Sigmoid colon (tissue), 7 donors: ENCODE measurements at places on chromosomes 11 and 22. TPM values are rescaled to one million over a fixed set of nuclear protein-coding genes. Genes with fewer than 3 reads are reported as not detected.

The GNB1L gene
- 5.3 TPM for total RNA-seq

The RELA gene
- 36.4 TPM for total RNA-seq

The CEP57 gene
- 43.8 TPM for total RNA-seq

DNA sequence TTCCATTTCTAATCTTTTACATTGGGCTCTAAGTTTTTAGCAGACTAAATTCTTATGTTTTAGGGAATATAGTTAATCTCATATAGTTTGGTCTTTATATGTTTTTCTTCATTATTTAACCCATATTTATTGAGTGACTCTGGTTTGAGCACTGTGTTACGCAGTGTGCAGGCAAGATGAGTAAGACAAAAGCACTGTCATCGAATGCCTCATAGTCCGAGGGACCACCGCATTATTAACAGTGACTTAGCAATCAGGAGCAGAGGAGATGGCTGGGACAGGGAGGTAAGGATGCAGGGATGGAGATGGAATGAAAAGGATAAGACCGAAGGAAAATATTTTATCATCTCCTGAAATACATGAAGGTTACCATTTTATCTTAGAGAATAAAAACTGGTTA, 65.2 kb upstream of the CTSC start:
- no peaks in the 10 kb centered on the region for H3K27me3 ChIP-seq
- no peak overlapping the region for H3K4me3 ChIP-seq
- H3K4me1 ChIP-seq = peaks cover 29% of the 10 kb centered on the region
- H3K27ac ChIP-seq = peak overlapping the region; percentile 55
- no peaks in the 10 kb centered on the region for H3K36me3 ChIP-seq

DNA sequence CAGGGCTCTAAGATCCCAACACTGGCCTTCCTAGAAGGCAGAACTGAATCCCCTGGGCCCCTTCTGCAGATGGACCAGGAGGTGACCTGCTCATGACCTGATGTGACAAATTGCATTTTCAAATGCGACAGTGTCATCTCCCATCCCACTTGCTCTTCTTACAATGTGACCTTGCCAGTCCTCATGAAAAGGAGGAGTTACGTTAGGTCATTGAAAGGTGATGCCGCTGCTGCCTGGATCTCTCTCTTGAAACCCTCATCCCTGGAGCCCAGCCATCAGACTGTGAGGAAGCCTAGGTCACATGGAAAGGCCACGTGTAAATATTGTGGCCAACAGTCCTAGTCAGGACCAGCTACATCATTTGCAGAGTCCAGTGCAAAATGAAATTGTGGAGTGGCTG, 5.7 kb upstream of the C1QTNF4 start:
- no peaks in the 10 kb centered on the region for H3K36me3 ChIP-seq
- H3K4me1 ChIP-seq = no peaks in the 10 kb centered on the region
- H3K27ac ChIP-seq = no peak overlapping the region
- H3K4me3 ChIP-seq = no peak overlapping the region

- DNase-seq = no peak
- no peak overlapping the region for H3K4me3 ChIP-seq
- H3K4me1 ChIP-seq = no peaks in the 10 kb centered on the region
- no peaks in the 10 kb centered on the region for H3K36me3 ChIP-seq
These were observed 9.6 kb downstream of the ADM start for GRCh38 chr11:10314199-10315072.

DNA sequence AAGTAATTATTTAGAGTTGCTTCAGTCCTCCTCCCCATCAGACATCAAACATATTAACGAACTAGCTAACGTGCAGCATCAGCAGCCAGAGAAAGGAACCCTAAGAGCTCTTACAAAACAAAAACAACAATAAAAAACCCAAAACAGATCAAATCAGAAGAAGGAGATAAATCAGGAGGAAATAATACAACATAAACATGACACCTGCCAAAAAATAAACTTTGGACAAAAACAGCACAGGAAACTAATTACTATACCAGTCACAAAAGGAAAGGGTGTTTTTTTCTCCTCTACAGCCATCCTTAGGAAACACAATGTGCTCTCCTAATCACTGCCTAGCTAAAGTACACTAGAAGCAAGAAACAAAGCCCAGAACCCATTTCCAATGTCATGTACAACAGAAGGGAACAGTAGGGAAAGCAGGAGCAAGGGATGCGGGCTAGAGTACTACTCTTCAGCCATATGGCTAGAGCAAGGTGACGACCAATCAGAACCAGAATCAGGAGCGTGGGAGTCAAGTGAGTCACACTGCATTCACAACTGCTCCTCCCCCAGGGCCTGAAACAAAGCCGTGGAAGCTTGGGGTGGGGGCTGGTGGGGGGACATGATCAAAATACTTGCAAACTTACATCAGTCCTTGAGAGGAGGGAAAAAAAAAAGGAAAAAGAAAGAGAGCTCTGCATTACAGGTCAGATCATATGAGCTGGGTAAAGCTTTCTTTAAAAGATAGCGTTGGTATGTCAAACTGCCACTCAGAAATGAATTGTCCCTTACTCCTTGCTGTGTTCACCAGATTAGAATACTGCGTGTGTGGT, 60.4 kb downstream of the LARGE2 start:
- DNase-seq = no peak
- peaks cover 20% of the 10 kb centered on the region for H3K4me1 ChIP-seq
- no peak overlapping the region for H3K27ac ChIP-seq
- H3K4me3 ChIP-seq = no peak overlapping the region
- H3K27me3 ChIP-seq = no peaks in the 10 kb centered on the region

- H3K36me3 ChIP-seq = no peaks in the 10 kb centered on the region
- peaks cover 3% of the 10 kb centered on the region for H3K27me3 ChIP-seq
- H3K27ac ChIP-seq = no peak overlapping the region
- DNase-seq = peak; percentile 66
- H3K4me3 ChIP-seq = peak overlapping the region; percentile 26
These were observed 90.6 kb downstream of the RPS6KA4 start for GRCh38 chr11:64449381-64450167.

- H3K4me1 ChIP-seq = peaks cover 42% of the 10 kb centered on the region
- no peak for DNase-seq
- H3K4me3 ChIP-seq = no peak overlapping the region
- no peaks in the 10 kb centered on the region for H3K27me3 ChIP-seq
- peaks cover 11% of the 10 kb centered on the region for H3K36me3 ChIP-seq
These were observed 18.8 kb downstream of the VPS37C start for GRCh38 chr11:61142424-61142823.

GRCh38 chr11:79030448-79030847, 410.4 kb downstream of the TENM4 start:
- peaks cover 10% of the 10 kb centered on the region for H3K4me1 ChIP-seq
- no peak overlapping the region for H3K27ac ChIP-seq
- no peaks in the 10 kb centered on the region for H3K27me3 ChIP-seq
- H3K4me3 ChIP-seq = no peak overlapping the region
- no peaks in the 10 kb centered on the region for H3K36me3 ChIP-seq

DNA sequence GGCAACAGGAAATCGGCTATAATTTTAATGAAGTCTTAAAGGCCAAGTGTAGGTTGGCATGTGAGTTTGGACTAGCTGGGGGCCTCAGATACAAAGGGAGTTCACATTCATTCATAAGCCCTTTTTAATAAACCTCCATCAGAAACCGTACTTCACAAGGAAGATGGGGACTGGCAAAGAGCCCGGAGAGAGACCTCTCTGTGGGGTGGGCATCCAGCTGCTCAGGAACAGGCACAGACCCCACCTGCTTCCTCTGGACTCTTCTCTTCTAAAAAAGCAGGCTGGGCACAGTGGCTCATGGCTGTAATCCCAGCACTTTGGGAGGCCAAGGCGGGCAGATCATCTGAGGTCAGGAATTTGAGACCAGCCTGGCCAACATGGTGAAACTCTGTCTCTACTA, 3.9 kb upstream of the ARFGAP3 start:
- no peaks in the 10 kb centered on the region for H3K27me3 ChIP-seq
- H3K36me3 ChIP-seq = no peaks in the 10 kb centered on the region
- no peak overlapping the region for H3K27ac ChIP-seq
- DNase-seq = no peak
- peaks cover 12% of the 10 kb centered on the region for H3K4me1 ChIP-seq
- no peak overlapping the region for H3K4me3 ChIP-seq

- no peak overlapping the region for H3K4me3 ChIP-seq
- H3K36me3 ChIP-seq = no peaks in the 10 kb centered on the region
- no peaks in the 10 kb centered on the region for H3K27me3 ChIP-seq
These were observed 22.1 kb downstream of the LMO1 start for GRCh38 chr11:8241373-8242117.

DNA sequence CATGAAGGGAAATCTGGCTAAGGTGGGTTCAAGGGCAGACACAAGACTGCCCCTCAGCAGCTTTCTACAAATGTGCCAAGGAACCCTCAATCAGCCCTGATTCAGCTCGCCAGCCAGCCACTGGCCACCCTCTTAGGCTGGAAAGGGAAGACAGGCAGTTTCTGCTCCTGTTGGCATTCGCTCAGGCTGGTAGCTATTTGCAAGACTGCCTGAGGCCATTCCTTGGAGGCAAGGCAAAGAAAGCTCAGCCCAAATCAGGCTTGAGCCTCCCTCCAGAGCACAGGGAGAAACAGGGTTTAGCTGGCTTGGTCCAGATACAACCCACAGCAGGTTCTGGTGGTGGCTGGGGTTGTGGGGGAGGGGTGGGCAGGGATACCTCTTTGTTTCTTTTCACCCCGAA, 19.2 kb downstream of the TP53I11 start:
- peaks cover 3% of the 10 kb centered on the region for H3K4me1 ChIP-seq
- no peak overlapping the region for H3K4me3 ChIP-seq
- no peaks in the 10 kb centered on the region for H3K27me3 ChIP-seq
- H3K36me3 ChIP-seq = no peaks in the 10 kb centered on the region
- no peak overlapping the region for H3K27ac ChIP-seq

DNA sequence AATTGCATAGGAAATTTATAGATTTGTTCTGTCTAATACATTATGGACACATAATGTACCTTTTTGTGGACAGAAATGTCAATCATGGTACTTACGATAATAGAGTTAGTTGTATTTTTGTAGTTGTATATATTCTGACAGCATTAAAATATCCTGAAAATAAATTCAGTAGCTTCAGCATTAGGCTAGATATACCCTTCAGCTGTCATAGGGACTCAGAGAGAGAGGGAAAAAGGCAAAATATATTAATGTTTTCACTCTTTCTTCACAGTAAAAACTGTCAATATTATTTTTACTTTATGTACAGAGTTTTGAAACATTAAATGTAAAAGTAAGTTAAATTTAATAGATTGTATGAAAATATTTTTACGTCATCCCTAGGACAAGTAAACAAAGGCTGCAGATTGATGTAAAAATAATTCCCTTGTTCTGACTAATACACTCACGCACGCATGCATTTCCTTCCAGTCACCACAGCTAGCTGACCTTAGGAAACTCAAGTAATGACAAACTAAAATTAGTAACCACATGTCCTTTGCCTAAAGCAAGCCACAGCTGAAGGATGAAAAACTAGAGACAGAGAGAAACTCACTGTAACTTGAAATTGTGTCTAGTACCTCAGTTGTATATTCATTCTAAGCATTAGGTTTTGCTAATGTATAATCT, 104.7 kb upstream of the CARD18 start:
- H3K4me1 ChIP-seq = no peaks in the 10 kb centered on the region
- no peak for DNase-seq
- peak overlapping the region; percentile 19 for H3K27ac ChIP-seq
- H3K4me3 ChIP-seq = no peak overlapping the region

DNA sequence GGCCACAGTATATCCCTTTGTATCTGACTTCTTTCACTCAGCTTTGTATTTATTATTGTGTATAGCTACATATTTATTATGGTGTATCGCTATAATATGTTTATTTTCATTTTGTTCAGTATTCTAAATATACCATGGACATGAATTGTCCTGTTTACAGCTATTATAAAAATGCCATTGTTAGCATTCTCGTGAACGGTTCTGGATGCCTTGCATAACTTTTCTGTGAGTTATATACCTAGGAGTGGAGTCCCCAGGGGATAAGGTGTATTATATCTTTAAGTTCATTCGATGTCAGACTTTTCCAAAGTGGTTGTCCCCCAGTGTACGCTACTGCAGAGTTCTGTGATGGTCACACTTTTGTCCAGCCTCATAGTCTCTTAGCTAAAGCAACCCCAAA, 301.7 kb downstream of the TMEM135 start:
- H3K36me3 ChIP-seq = no peaks in the 10 kb centered on the region
- no peak overlapping the region for H3K4me3 ChIP-seq
- no peak overlapping the region for H3K27ac ChIP-seq
- H3K27me3 ChIP-seq = no peaks in the 10 kb centered on the region
- DNase-seq = no peak
- H3K4me1 ChIP-seq = no peaks in the 10 kb centered on the region

GRCh38 chr11:79066456-79067351, 374.1 kb downstream of the TENM4 start:
- H3K4me1 ChIP-seq = no peaks in the 10 kb centered on the region
- H3K4me3 ChIP-seq = no peak overlapping the region
- H3K27me3 ChIP-seq = no peaks in the 10 kb centered on the region
- DNase-seq = no peak
- no peaks in the 10 kb centered on the region for H3K36me3 ChIP-seq
- H3K27ac ChIP-seq = no peak overlapping the region

DNA sequence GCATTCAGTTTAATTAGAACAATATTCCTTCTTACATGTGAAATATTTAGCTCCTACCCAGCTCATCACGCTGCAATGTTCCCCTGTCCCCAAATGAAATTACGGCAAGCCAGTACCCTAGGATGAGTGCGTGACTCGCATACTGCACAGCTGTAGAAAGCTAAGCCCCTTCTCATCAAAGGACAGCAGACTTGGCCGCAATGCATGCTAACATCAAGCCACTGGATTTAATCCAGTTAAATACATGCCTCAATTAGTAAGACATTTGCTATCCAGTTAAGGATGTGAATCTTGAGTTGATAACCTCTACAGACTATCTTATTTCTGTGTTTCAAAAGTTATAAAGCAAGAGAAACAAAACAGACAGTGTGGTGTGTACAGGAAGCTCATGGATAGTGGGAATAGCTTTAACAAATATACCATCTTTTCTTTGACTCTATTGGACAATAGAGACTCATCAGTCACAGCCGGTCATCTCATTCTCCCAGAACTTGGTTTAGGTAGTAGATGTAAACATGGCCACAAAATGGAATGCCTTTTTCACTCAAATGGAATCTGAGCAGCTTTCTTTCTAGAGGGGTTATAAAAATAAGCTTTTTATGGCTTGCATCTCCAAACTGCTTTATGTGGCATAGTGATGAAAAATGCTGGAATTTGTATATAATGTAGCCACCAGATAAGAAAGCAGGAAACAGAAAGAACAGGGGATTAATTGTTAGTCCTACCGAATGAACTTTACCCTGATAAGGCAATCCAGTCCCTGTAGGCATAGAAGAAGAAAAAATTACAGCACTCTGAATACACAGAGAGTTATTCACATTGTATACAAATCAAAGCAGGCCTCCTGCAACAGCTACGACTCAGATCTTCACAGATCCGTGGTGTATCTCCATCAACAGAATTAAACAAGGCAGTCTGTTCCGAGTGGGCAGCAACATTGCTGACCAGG, 224.1 kb downstream of the CADM1 start:
- H3K4me1 ChIP-seq = no peaks in the 10 kb centered on the region
- H3K27me3 ChIP-seq = no peaks in the 10 kb centered on the region
- no peaks in the 10 kb centered on the region for H3K36me3 ChIP-seq
- DNase-seq = no peak
- H3K27ac ChIP-seq = no peak overlapping the region
- H3K4me3 ChIP-seq = no peak overlapping the region

- H3K36me3 ChIP-seq = no peaks in the 10 kb centered on the region
- H3K27ac ChIP-seq = no peak overlapping the region
- H3K4me1 ChIP-seq = no peaks in the 10 kb centered on the region
- H3K27me3 ChIP-seq = no peaks in the 10 kb centered on the region
These were observed 684.3 kb upstream of the RAG2 start for GRCh38 chr11:37282367-37282766.
